ENCODE measurements at places on chromosomes 12 and 14.

DNA sequence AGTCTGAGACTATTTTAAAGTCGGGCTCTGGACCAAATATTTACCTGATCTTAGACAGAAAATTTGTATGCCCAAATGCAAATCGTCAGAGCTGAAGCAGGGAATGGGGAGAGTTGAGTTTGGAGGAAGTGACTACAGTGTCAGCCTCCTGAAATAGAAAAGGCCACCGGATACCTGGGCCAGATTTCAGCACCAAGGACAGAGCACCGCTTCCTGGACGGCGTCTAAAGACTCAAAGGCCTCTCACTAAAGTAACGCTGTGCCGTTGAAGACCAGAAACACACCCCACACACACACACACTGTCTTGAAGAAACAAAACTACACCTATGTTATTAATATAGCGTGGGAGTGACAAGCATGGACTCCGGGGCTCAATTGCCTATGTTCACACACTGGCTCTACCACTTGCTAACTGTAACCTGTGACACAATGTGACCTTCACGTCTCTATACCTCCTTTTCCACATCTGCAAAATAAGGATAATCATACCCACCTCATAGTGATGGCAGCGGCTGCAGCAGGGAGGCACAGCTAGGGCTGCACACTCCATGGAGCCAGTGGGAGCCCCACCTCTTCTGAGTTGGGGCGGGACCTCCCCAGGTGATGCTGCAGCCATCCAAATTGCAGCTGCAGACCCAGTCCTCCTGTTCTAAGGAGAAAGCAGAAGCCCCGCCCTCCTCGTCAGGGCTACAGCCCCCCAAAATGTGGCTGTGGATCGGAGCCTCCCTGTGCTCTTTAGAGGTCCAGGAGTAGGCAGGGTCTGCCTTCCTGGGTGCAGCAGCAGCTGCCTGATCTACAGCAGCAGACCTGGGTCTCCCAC is 35.6 kb downstream of the KRT76 start:
- DNase-seq, result peak; percentile 89

- DNase-seq, result no peak
These were observed 344.6 kb downstream of the C12orf75 start for GRCh38 chr12:105674871-105675699.

DNA sequence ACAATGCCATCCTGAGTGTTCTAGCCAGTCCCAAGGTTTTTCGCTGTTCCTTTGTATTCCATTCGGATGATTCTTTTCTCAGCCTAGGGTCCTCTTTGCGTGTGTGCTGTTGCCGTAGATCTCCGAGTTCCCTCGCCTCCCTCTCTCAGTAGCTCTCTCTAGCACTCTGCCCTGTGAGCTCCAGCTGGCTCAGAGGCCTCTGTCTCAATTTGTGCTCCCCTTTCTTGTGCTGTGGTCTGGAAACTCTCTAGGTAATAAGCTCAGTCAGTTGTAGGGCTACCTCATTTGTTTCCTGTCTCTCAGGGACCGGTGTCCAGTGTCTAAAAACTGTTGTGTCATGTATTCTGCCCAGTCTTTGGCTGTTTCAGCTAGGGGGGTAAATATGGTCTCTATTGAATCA is 179.3 kb downstream of the PCNX1 start:
- DNase-seq, result no peak

- no peak for DNase-seq
These were observed 219.0 kb downstream of the NTF3 start for GRCh38 chr12:5650829-5651461.

DNA sequence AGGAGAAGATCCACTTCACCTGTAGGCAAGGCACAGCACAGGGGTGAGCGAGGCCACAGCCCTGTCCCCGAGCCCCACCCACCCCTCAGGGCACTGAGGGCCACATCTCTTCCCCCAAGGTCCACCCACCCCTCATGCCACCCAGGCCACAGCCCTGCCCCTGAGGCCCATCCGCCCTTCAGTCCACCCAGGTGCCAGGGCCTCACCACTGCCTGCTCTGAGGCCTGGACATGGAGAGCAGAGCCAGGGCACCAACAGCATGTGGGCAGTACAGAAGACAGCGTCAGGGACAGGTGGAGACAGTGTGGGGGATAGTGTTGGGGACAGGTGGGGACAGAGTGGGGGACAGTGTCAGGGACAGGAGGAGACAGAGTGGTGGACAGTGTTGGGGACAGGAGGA is 138.3 kb downstream of the TMEM121 start:
- DNase-seq, result no peak

All from GM23338 (cell line).